ENCODE measurements at places on chromosomes 7 and 10.
A peak's percentile ranks its signal among the peaks of the same experiment; 100 is the strongest.

DNA sequence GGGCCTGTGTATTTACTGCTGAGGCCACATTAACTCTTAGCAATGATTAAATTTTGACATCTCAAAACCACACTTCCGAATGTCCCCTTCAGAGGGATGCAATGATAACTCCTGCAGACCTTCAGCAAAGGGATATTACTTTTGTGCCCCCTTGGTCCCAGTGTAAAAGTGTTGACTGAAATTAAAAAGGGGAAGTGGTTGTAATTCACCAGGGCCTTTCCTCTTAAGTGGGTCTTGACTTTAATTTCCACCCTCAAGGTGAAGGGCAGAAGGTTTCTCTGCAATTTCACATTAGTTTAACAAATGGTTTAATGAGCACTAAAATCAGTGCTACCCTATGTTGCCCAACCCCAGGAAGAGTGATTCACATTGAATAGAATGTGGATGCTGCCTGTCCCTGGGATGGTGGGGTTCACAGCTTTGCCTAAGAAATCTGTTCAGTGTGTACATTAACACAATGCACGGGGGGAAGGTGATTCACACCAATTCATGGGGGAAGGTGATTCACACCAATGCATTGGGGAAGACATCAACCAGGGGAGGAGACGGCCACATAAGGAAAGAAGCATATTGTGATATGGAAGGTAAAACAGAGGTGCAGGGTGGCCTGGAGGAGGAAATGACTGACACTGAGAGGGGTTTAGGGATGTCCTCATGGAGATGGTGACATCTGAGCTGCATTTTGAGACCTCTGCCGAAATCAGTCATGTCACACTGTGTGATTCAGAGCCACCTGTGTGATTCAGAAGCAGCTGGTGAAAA lies 19.4 kb upstream of the TNS3 start:
- peak; percentile 50 for DNase-seq

DNA sequence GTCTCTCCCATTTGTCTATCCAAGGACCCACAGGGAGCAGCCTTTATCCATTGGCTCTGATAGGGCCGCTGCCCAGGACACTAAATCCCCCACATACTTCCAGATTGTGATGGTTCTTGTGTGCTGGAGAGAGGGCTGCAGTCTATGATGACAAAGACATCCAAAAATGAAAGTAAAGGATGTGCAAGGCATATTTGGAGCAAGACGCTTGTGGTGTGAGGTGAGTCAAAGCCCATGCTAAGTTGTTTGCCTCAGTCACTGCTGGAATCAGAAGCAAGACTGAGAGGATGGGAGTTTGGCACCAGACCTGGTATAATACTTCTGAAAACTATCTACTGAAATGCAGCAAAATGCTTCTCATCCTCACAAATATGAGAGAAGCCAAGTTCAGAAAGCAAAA lies 22.7 kb downstream of the ZNF22 start:
- DNase-seq, result no peak

- DNase-seq, result peak; percentile 86
Measured at GRCh38 chr7:106285855-106286492, 1.2 kb upstream of the NAMPT start.

- DNase-seq, result no peak
Measured at GRCh38 chr10:107442035-107442505, 277.6 kb upstream of the SORCS1 start.

GRCh38 chr7:81687062-81687461 lies 82.8 kb downstream of the HGF start:
- no peak for DNase-seq

GRCh38 chr7:82284936-82285519 lies 158.5 kb downstream of the CACNA2D1 start:
- DNase-seq, result no peak

DNA sequence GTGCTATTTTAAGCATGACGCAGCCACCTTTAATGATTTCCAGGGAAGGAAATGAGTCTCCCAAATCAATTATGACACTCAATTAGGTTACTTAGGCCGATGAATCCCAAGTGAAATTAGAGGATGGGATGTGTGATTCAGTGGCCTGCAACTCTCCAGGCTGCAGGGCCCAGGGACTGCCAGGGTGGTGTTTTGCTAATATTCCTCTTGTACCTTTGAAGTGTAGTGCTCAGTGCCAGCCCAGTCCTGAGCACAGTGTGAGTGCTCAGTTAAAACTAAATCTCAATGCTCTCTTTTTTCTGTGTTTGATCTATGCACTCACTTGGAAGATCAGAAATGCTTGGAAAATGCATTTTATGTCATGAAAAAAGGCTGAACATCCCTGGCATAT lies 51.6 kb downstream of the SEM1 start:
- DNase-seq, result no peak

- peak; percentile 13 for DNase-seq
Measured at GRCh38 chr7:29989257-29989995, at the start of gene SCRN1. SCRN1 (minus strand) TSS chr7:29989801; CDS start chr7:29969067, 20,734 bp downstream.

GRCh38 chr7:140926021-140926817 lies 1.5 kb upstream of the BRAF start:
- DNase-seq, result peak; percentile 28

DNA sequence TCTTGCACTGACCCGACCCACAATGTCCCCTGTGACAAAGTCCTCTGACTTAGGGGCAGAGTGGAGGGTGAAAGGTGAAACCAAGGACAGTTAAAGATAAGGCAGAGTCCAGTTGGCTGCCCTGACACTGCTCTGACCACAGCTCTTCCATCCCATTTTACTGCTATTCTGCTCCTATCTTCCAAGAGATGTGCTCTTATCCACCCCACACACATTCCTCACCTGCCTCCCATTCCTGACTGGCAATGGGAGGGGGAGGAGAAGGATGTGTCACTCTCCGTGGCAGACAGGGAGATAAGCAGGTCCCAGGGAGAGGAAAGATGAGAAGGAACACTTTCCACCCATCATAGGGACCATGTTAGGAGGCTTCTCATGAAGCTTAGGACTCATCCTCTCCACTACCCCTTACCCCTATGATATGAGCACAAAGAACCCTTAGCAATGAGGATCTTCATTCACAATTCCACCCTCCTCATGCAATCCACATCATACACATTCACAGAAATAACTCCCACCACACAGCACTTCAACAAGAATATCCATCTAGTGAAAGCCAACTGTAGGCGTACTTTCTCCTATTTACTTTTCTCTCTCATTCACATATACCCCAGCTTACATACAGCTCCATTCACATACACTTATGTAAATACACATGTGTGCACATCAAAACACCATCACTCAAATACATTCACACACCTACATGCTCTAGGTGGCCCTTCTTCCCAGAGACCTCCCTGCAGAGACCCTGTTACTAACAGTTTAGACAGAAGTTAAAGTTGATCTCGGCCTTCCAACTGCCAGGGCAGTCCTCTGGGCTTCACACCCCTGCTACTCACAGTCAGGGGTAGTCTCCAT lies 6.6 kb downstream of the SYNPO2L start:
- no peak for DNase-seq

DNA sequence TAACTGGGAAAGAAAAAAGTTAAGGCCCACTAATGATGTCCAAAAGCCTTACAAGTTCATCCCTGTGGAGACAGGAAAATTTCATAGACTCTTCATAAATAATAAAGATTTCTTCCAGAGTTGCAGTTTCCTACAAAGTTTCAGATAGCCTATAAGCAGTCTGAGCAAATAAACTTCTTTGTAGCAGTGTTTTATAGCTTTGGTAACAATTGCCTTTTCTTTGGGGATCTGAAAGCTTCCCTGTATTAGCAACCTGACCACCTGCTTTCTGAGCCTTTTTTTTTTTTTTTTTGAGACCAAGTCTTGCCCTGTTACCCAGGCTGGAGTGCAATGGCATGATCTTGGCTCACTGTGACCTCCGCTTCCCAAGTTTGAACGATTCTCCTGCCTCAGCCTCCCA lies 150.0 kb downstream of the NRBF2 start:
- DNase-seq, result no peak

DNA sequence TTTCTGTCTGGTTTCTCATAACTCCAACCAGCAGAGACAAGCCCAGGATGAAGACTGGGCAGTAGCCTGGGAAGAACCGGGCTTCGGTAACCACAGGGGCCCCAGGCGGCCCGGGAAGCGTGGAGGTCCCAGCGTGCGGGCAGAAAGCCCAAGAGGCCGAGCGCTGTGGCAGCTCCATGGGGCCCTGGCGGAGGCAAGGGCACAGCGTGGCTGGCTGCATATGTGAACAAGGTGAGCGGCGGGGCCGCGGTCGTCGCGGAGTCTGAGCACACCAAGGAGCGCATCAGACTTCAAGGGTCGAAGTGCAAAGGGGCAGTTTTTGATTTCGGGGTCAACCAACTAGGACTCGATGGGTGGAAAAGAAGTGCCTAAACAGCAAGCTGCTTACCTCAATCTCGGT lies 45.9 kb downstream of the AKR1D1 start:
- no peak for DNase-seq

DNA sequence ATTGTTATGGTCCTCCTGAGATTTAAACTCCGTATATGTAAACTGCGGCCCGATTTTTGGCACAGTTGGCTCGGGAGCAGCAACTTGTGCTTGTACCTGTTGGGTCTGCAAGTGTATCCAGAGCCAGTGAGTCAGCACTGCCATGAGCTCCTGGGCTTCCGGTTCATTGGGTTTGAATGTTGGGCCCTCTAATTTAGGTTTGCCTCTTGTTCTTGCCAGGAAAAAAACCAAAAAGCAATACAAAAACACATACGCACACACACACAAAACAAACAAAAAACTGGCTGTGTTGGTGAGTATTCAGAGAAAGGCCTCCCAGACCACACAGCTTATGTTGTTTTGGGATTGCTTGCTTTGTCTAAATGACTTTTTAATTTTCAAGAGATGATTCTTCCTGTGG lies 26.3 kb downstream of the SND1 start:
- DNase-seq, result no peak

DNA sequence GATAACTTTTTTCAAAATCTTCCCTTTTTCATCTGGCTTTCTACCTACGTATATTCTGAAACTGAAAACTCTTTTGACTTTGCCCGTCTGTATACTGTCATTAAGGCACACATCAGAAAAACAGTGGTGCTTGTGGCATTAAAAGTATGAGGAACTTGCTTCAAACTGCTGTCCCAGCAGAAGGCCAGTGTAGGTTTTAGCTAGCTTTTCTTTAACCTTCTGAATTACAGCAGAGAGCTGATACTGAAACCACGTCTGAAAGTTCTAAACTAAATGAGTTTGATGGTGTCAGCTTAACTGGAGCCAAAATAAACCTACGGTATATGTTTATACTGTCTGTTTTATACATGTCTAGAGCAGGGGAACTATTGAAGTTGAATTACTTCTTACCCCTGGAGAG lies 283.4 kb downstream of the TFEC start:
- DNase-seq, result no peak

GRCh38 chr10:63206576-63206975 lies 73.4 kb downstream of the NRBF2 start:
- peak; percentile 30 for DNase-seq

DNA sequence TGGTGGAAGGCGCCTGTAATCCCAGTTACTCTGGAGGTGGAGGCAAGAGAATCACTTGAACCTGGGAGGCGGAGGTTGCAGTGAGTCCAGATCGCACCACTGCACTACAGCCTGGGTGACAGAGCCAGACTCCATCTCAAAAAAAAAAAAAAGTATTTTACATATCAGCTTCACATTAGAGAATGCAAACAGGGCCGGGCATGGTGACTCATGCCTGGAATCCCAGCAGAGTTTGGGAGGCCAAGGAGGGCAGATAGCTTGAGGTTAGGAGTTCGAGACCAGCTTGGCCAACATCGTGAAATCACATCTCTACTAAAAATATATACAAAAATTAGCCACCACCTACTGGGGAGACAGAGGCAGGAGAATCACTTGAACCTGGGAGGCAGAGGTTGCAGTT lies 31.6 kb downstream of the USP54 start:
- DNase-seq, result no peak

- no peak for DNase-seq
Measured at GRCh38 chr7:92838934-92839333, 2.6 kb upstream of the CDK6 start.

DNA sequence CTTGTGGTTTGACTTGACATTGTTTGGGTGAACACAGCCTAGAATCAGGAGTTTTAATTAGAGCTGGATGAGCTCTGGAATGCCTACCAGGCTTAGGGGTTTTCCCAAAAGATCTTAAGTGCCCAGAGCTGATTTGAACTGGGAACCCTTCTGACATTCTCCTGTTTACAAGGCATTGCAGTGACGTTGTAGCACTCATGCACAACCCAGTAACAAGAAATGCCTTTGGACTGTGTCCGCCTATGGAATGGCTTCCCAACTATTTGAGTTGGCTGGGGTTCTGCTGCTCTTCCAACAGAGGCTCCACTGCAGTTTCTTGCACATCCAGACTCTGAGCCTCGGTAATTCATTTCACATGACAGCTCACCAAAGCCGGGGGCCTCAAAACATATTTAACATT lies 76.7 kb upstream of the MKX start:
- DNase-seq, result no peak

DNA sequence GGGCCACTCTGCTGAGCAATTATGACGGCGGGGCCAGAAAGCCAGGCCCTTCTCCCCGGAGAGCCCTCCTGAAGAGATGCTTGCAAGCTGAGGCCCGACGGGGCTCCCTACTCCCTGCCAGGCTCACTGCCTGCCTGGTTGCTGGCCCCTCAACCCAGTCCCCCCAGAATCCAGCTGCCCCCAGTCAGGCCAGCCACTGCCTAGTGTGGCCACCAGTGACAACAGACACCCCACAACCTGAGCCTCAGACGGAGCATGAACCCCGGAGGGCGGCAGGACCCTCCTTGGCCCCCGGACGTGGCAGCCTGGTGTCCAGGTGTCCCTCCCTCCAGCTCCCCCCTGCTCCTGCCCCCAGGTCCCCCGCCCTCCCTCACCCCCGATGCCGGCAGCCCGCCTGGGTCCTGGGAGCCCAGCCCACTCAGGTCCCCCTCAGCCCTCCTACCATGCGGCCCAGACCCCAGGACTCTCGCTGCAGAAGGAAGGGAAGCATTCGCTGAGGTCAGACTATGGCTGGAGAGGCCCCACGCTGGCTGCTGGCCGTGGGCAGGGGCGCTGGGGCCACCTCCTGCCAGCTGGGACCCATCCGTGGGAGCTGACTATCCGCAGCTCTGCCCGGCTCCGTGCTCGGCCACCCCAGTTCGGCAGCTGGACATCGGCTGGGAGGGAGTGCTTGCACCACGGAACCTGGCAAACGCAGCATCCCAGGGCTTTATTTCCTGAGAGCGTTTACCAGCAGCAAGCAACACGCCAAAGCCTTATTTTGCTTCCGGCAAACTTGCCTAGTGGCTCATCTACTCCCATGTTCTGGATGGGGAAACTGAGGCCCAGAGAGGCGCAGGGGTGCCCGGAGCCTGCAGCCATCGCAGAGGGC lies 89.8 kb downstream of the UNCX start:
- DNase-seq, result no peak

DNA sequence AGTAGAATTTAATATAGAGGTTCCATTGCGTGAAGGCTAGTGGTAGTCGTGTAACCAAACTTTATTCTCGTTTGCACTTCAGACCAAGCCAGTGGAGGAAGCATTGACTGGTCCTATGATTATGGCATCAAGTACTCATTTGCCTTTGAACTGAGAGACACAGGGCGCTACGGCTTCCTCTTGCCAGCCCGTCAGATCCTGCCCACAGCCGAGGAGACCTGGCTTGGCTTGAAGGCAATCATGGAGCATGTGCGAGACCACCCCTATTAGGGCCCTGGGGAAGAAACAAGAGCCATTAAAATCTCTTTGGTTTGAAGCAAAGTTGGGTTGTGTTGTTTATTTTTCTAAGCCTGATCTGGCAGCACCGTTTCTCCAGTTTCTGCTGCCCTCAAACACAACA lies 3.5 kb upstream of the CPA4 start:
- no peak for DNase-seq

All from suppressor macrophage treated with lipopolysaccharide for 4 hours (primary cell).